ENCODE measurements at places on chromosomes 1 and 21.
A peak's percentile ranks its signal among the peaks of the same experiment; 100 is the strongest.

DNA sequence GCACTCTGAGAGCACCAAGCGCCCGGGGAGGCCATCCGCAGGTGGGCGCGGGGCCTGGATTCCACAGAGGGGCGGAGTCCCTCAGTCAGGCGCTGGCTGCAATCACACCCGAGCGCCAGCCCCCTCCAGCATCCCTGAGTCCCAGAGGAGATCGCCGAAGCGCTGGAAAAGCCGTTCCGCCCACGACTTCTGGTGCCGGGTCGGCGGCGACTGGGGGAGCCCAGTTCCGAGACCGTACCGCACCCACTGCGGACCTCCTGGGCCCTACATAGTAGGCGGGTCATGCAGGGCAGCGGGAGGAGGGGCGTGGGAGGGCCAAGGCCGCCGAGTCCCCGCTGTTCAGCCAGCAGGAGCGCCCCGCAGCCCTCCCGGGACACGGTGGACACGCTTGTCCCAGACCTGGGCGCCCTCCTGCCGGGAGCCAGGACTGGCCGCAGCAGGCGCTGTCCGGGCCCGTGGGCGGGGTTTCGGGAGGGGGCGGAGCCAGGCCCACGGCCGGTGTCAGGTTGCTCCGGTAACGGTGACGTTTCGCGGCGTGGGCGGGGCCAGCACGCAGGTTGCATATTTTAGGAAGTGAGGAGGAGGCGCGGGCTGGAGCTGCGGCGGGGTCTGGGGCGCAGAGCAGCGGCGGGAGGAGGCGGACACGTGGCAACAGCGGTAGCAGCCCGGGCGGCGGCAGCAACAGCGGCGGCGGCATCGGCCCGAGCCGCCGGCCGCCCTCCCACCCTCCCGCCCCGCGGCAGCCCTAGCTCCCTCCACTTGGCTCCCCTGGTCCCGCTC is at the start of gene ATP1A1:
ATP1A1 (plus strand) TSS at position 594 of the 780 bp plus-strand sequence. CDS start 268 bp downstream, outside the sequence.
- peak; percentile 95 for DNase-seq

GRCh38 chr1:157700732-157701131 is at the start of gene FCRL3:
FCRL3 (minus strand) TSS chr1:157700769; CDS start chr1:157700489, 280 bp downstream.
- peak; percentile 20 for DNase-seq

DNA sequence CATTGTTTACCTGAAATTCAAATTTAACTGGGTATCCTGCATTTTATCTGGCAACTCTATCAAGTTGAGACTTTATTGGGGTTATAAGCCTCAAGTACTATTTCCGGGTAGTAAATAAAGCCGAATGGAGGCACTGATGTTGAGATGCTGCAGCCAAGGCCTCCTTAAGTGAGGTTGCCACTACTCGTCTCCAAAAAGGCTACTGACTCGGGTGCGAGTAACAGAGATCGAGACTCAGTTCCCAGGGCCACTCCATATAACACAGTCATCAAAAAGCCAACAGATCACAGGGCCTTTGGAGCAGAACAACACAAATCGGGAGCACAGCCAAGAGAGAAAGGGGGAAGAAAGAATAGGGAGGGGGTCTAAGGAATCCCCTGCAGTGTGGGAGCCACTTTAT is 524 bp downstream of the COPA start:
- DNase-seq: no peak

GRCh38 chr1:9890224-9890731 is 19.8 kb downstream of the CTNNBIP1 start:
- DNase-seq: no peak

GRCh38 chr1:40803447-40803846 is 19.9 kb downstream of the KCNQ4 start:
- no peak for DNase-seq

GRCh38 chr1:232045139-232045994 is 418.8 kb downstream of the DISC1 start:
- DNase-seq: no peak

DNA sequence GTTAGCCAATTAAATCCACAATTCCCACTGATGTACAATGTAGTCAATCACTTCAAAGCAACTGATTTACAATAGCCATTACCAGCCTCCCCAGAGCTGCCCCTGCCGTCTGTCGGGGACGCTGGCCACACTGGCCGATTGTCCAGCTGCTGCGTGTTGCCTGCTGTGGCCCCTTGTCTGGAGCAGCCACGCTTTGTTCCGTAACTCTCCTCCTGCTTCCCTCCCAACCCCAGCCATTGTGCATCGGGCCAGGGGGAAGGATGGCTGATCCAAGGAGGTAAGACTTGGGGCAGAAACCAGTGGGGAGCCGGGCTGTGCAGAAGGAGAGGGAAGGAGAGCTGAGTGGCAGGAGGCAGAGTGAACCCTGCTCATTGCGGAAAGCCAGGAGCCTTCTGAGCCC is 83.6 kb upstream of the LYST start:
- no peak for DNase-seq

GRCh38 chr1:43705334-43705733 is 2.0 kb upstream of the ST3GAL3 start:
- peak; percentile 15 for DNase-seq

GRCh38 chr21:17784604-17785402 is 34.4 kb downstream of the C21orf91 start:
- DNase-seq: peak; percentile 73

DNA sequence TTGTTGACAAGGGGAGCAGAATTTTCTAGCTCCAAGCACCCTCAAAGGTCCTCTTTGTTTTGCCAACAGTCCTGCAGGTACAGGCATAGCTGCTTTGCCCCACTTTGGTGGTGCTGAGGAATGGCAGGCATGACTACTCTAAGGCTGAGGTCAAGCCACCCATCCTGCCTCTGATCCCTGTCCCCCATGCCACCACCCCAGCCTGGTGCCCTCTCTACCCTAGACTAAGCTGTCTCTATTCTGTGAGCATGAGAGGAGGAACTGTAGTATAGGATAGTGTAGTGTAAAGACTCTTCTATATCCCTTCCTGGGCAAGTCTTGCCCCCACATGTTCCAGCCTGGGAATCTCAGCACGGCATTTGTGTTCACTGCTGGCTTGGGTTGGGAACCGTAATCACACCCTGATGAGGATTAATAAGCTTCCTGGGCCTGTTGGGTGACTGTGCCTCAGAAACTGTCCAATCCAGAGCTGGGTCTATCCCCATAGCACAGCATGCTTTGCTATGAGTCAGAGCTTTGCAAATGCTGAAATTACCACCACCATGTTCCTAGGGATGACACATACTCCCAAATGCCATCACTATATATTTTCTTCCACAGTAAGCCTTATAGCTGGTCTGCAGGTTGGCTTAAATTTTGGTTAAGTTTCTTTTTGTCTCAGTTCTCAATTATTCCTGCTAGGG is 105.7 kb upstream of the PPP2R5A start:
- DNase-seq: no peak

GRCh38 chr1:92964316-92964715 is 3.1 kb upstream of the DIPK1A start:
- DNase-seq: no peak

GRCh38 chr1:238624776-238625175 is 734.1 kb upstream of the ZP4 start:
- DNase-seq: no peak

DNA sequence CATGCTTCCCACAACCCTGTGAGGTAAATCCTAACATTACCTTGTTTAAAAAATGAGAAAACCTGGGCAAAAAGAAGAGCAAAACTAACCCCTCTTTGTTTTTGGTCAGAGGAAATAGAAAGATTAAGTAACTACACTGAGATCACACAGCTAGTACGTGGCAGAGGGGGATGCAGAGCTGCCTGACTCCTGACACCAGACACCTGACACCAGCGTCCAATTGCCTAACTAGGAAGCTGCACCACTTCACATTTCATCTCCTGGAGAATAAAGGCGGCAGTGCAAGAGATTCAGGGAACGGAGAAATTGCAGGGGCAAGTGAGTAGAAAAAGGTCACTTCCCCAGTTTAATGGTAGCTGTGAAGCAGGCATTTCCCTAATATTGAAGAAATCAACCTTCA is 229.3 kb upstream of the PTBP2 start:
- DNase-seq: no peak

DNA sequence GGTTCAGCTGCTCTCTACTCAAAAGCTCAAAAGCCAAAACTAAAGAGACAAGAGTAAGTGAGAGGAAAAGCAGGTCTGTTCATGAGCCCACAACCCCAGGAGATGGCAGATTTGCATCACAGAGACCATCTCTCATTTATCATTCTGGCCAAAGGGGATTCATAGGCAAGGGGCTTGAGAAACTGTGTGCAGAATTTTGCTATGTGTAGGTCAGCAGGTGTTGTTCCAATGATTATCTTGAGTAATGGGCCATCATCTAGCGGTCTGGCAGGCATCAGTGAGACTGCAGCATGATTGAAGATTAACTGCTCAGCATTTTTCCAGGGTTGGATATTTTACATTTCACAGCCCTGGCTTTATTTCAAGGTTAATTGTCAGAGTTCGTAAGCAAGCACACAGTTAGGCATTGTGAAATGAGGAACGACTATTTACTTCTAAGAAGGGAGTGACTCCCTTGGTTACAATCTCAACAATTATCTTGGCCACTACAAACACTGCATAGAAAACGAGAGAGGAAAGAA is 1204.6 kb upstream of the TMPRSS15 start:
- DNase-seq: no peak

GRCh38 chr1:243487649-243488227 is 231.9 kb downstream of the SDCCAG8 start:
- no peak for DNase-seq

GRCh38 chr1:228378090-228378872 is 28.4 kb downstream of the TRIM11 start:
- DNase-seq: peak; percentile 50

DNA sequence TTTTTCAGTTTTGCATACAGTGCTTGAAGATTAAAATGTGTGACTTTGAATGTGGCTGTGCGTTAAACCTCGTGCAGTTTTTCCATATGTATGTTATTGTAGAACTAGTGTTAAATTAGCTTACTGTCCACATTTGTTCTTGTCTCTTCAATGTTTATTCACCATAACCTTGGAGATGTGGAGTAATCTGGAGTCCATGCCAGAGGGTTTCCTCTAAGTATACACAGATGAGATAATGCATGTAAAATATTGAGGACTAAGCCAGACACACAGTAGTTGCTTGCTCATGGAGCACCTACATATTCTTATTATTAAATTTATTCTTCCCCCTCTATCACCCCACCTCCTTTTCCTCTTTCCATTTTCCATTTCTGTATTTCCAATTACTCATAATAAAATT is 7.7 kb upstream of the GIPC2 start:
- DNase-seq: no peak

DNA sequence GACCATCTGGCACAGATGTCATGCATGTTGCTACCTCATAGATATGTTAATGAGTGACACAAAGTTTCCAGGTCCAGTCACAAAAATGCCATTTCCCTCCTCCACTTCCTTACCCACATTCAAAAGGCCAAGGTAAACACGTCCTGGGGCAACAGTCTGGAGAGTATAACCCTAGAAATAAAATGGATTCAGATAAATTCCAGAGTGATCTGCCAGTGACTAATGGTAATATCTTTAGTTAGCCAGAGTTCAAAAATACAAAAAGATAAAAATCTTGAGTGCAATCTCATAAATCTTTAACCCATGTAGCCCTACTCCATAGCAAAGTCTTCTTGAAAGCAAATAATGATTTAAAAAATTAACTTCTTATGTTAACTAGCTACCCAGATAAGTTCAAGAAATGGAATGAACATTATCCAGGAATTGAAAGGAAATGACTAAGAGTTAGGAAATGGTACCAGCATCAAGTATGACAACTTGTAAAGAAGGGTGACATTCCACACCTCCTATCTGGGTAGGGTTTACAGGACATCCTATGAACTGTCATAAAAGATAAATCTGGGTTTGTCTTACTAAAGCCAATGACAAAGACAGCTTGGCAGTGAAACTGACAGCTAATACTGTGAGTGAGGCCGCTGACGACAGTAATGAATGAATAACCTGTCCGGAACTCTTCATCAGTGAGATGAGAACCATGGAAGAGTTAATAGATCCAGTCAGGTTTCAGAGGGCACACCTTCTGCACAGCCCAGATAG is 18.1 kb downstream of the RGS2 start:
- no peak for DNase-seq

DNA sequence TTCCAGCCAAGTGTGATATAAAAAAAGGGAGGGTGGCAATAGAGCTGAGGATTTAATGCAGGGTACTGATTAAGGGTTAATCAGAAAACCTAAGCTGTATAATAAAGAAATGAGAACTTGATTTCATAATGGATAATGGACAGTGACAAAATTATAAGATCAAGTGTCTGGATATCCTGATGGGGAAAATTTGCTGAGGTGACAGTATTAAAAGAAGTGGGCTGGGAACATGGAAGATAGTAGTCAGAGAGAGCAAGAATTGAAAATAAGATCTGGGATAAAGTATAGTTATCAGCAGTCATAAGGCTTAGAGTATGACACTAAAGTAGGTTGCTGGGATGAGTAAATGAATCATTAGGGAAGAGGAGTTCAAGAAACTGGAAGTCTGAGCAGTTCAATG is 627.3 kb upstream of the RGS18 start:
- DNase-seq: no peak

DNA sequence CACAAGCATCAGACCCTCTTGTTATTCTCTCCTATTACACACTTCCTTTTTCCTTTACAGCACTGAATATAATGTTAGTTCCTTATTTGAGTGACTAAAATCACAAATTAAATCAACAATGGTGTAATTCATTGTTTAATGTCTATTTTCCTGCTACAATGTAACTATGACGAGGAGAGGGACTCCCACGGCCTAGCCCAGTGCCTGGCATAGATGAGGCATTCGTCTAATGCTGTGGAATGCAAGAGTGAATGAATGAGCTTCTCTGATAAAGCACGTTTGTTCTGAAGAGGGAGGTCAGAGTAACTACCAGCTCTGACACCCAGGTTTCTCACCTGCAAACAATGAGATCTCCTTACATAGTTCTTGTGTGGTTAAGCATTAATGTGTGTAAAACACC is 479.4 kb downstream of the OMA1 start:
- DNase-seq: no peak

DNA sequence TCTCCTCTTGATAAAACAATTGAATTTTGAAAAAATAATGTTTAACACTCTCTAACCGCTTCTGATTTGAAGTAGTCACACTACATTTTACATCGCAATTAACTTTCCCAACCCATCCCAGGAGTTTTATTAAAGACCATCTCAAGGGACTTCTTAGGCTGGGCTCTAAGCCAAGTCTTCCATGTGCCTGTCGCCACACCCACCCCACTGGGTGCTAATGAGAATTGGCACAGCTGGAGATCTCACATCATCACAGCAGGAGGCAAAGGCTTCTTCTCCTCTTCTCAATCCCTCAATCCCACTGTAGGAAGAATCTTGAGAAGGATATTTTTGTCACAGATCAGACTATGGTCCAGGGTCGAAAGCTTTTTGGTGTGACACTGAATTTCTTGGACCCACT is 328.9 kb downstream of the NUF2 start:
- no peak for DNase-seq

DNA sequence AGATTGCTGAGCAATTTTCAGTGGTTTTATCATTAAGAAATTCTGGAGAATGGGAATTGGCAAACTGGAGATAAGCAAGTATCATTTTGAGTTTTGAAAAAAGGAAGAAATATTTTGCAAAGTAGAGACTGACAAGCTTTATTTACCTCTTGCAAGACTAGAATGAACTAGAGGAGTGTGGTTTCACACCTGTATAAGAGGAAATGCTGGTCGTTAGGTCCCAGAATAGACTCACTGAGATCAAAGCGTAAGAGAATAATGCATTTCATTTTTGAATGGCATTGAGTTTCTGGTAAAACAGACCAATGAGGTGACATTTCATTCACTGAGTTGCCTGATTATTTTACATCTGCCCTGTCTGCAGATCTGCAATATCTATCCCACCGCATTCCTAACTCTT is 308.1 kb downstream of the ADGRL2 start:
- DNase-seq: no peak

All from GM06990 (cell line).